ENCODE measurements at places on chromosomes 1 and 21.

DNA sequence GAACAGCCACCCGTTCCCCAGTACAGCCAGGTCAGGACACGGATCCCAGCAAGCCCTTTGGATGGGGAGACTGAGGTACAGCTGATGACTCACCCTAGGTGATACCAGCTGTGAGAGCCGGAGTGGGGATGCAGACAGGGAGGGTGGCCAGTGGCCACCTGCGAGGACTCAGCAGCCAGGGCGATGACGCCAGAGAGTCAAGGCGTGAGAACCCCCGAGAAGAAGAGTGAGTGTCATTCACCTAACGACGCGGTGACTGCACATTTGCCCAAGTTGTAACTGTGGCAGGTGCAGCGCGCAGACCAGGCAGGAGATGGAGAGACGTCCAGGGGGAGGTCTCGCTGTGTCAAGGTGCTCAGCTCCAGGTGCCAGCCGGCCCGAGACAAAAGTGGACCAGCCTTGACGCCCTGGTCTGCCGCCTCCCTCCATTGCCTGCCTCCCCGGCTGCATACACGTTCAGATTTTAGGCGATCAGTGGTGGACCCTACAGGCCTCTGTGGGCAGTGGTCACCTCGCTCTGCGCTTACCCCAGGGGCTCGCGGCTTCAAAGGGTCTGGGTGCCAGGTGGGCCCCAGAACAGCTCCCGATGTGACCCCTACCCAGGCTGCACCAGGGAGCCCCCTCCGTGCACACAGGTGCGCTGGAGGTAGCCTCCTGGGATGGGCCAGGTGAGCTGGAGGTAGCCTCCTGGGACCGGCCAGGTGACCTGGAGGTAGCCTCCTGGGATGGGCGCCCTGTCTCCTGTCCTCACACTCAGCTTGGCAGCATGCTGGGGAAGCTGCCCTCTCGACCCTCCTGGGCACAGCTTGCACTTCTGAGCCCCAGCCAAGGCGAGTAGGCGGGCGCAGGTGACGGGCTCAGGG is 11.9 kb downstream of the LRRC3 start:
- no peak for ATAC-seq

GRCh38 chr21:17128132-17128531 is 384.7 kb upstream of the CXADR start:
- no peak for ATAC-seq

DNA sequence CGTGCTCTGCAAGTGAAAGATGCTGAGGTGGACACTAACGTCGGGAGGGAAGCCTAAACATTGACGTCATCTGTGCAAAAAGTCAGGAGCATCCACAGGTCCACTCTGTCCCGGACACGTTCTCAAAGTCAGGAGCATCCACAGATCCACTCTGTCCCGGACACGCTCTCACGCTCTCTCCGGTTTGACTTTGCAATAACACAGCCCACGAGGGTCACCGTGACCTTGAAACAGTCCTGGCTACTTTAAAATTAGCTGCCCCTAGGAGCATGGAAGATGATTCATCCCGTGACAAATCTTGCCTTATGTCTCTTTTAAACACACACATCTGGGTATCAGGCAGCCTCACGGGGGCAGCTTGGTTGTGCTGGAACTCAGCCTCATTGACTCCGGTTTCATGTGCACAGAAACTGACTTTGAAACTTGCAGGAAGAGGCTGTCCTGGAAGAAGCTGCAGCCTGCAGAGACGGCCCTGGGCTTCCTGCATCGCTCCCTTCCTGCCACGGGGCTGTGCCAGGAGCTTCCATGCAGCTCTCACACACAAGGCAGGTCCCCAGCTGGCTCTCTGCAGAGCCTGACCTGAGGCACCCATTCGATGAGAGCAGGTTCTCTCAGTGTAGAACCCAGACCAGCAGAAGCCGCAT is 18.1 kb upstream of the COL18A1 start:
- no peak for ATAC-seq

DNA sequence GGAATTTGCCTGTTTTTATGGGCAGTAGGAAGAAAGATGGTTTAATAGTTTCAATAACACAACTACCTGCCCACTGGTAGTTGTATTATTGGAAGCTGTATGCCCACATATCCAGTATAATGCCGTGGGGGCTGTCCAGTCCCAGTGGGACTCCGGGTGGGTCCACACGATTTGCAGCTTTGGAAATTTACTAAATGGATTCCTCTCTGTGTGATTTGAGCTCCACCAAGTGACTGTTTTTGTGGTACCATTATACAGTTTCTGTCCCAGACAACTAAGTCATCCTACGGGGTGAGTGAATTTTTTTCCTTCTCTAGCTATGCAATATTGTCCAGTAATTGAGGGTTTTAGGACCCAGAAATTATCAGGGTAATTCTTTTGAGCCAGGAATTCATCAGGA is 86.8 kb downstream of the PLA2G4A start:
- no peak for ATAC-seq

GRCh38 chr1:236645016-236645680 is 40.8 kb upstream of the HEATR1 start:
- ATAC-seq: no peak

DNA sequence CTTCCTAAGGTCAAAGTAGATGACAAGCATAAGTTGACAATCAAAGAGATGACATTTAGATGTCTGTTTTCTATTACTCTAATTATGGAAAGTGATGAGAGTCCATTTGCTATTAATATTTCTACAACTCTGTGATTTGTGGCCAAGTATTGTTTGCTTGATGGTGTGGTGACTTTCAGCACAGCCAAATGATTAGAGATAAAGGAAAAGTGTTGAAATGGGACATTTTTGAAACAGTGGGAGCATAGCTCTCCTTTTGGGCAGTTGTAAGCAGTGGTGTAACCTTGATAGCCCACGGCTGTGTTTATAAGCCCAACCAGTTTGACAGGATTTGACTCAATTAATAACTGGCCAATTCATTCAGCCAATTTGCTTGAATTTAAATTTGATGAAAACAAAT is 31.6 kb downstream of the ZC3H11B start:
- no peak for ATAC-seq

DNA sequence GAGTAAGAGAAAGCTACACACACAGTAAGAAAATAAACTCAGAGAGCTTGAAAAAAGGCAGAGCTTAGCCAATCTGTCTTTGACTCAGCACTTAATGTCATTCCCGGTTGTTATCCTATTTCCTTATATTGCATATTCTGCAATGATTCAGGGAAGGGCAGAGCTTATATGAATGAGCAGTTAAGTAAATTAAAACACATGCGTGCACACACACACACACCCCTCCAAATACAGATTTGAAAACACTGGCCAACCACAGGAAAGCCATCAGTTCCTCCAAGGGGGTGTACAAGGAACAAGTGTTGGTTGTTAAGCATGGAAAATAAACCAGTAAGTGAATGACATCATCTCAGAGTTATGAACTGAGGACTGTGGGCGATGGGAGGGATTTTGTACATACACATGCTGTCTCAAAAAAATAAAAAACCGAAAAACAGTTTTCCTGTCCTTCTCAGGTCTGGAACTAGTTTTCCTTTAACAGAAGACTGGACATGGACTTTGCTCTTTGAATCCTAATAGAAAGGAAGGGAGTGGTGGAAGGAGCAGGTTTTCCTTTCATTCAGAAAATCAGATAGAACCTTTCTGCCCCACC is 1.0 kb downstream of the IQGAP3 start:
- peak; percentile 80 for ATAC-seq

DNA sequence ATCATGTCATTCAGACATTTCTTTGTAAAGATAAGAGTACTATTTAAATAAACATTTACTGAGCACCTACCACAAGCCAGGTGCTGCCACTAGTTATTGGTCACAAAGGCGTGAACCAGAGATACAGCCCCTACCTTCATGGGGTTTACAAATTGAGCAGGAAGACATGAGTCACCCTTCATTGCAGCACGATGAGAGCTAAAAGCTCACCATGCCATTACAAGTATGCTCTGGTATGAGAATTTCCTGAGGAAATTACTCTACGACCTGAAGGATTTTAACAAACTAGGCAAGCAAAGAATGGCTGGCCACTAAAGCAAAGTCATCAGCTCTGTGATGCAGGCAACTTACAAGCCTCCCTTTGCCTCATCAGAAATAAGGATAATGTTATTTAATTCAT is 346.8 kb downstream of the BRINP2 start:
- ATAC-seq: no peak

DNA sequence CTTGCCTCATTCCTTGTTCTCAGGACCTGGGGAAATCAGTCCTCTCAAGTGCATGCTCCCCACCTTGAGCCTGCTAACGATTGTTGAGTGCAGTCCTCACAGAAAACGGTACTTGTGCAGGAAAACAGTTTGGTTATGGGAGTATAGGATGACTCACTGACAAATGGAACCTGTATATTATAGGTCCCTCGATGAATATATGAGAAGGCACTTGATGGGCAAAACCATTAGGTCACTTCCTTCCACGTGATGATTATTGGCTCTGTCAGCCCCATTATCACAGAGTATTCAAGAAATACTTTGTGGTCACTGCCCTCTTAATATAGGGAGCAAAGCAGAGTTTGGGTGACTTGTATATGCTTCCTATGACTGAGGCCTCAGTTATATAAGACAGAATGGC is 6.2 kb downstream of the CCDC17 start:
- no peak for ATAC-seq

DNA sequence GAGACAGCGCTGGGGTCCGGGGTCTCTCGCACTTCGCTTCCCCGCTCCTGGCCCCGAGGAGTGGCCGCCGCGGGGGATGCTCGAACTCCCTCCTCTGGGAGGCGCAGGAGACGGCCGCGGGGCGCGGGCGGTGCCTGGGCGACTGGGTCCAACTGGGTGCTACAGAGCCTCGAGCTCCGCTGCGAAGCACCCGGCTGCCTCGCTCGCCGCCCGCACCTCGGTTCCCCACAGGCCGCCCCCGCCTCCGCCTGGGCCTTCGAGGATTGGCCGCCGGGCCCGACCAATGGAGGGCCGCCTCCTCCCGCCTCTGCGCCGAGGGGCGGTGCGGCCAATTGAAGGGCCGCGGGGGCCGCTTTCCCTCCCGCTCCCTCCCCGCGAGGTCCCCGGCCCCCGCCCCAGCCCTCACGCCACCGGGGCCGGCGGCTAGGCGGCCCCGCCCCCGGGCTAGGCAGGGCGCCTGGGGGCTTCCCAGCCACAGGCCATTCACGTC is at the start of gene CNN3:
CNN3 (minus strand) TSS at position 196 of the 490 bp plus-strand sequence. CDS start 216 bp downstream, outside the sequence.
- peak; percentile 95 for ATAC-seq

GRCh38 chr1:51514733-51515132 is 4.3 kb downstream of the EPS15 start:
- no peak for ATAC-seq

- ATAC-seq: no peak
Observed at GRCh38 chr21:46115441-46116188, 17.7 kb downstream of the COL6A2 start.

DNA sequence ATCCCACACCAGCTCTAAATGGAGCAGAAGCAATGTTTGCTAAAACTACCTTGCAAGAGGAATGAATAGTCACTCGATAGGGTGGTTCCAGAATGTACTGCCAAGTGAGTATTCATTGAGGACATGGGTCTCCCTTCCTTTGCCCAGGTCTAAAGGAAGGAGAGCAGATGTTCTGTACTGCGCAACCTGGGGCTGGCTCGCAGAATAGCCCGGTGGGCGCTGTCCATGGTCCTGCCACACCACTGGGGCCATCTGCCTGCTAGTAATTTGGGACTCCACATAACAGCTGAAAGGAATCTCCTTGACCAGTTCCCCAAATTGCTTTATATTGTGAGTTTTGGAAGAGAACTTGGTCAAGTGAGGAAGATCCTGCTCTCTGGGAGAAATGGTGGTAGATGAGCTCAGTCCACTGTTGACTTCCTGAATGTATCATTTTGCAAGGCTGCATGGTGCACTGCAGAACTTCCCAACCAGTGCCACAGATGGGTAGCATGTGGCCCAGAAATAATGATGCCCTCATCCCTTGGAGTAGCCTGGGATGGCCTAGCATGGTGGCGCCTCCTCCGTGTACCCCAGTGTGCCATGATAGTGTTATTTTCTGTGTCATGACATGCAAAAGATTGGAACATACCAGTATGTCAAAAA is 5.7 kb downstream of the SLC6A17 start:
- peak; percentile 71 for ATAC-seq

GRCh38 chr1:219659005-219659600 is 46.2 kb upstream of the ZC3H11B start:
- no peak for ATAC-seq

DNA sequence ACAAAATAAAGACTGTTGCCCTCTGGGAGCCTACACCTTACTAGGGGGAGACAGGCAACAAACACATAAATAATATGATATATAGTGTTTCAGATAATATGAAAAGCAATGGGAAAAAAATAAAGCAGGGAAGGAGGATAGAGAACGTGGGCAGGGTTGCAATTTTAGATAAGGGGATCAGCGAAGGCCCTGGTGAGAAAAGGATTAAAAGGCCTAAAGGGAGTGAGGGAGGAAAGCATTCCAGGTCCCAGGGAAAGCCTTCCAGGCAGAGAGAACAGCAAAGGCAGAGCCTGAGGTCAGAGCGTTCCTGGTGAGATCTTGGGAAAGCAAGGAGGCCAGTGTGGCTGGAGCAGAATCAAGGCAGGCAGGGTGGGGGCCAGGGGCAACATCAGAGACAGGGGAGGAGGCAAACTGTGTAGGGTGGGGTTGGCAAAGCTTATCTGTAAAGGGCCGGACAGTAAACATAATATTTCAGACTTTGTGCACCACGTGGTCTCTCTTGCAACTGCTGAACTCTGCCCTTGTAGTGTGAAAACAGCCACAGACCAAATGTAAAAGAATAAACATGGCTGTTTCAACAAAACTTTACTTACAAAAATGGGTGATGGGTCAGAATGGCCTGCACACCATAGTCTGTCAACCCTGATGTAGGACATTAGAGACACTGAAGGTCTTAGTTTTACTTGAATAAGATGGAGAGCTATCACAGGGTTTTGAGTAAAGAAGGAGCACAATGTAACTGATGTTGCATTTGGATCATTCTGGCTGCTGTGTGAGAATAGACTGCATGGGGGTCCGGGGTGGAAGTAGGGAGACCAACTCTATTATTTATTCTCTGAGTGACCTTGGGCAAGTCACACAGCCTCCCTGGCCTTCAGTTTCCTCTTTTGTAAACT is 13.3 kb upstream of the CPT2 start:
- no peak for ATAC-seq

- ATAC-seq: no peak
Observed at GRCh38 chr1:27116697-27117096, 38.2 kb downstream of the SLC9A1 start.

GRCh38 chr1:15354580-15354965 is 55.1 kb upstream of the EFHD2 start:
- no peak for ATAC-seq

DNA sequence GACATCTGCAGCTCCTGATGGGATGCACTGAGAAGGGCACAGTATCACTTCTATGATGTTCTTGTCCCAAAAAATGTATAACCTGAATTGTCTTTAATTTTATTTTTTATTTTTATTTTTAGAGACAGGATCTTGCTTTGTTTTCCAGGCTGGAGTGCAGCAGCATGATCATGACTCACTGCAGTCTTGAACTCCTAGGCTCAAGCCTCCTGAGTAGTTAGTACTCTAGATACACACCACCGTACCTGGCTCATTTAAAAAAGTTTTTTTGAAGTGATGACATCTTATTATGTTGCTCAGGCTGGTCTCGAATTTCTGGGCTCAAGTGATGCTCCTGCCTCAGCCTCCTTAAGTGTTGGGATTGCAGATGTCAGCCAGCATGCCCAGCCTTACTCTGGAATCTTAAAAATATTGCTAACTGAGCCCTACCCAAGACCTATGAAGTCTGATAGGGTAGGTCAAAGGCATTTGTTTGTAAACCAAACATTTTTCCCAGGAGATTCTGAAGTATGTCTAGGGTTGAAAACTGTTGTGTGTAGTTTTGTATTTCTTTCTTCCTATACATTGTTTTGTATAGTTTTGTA is 68.9 kb downstream of the ATF6 start:
- ATAC-seq: no peak

GRCh38 chr1:80673935-80674597 is 1126.7 kb upstream of the ADGRL2 start:
- ATAC-seq: no peak

- ATAC-seq: no peak
Observed at GRCh38 chr1:203461717-203462116, 13.9 kb upstream of the PRELP start.

Measured in esophagus mucosa (tissue), 1 donor.